ENCODE measurements at places on chromosomes 4 and X. TPM values are rescaled to one million over a fixed set of nuclear protein-coding genes. Genes with fewer than 3 reads are reported as not detected.
A peak's percentile ranks its signal among the peaks of the same experiment; 100 is the strongest.

- no peak for DNase-seq
These were observed 23.7 kb downstream of the SH3TC1 start for GRCh38 chr4:8222609-8223388.

DNA sequence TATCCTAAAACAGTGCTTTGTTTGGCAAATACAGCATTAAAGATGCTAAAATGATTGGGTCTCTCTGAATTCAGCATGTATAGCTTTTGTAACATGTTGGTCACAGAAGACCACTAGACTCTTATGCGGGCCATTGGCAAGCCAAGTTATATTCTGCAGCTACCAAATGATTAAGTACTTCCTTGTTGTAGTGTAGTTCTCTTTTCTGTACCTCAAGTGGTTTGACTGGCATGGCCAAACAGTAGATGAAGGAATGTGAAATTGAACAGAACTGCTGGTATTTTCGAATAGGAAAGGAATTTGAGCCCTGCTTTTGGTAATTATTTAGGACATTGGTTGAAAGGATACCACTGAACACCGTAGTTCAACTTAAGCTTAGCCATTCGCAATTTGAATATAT lies 193.9 kb upstream of the GPC4 start:
- no peak for DNase-seq

The CLDN24 gene
- not detected for total RNA-seq

GRCh38 chr4:85717847-85718246 lies 242.9 kb downstream of the ARHGAP24 start:
- DNase-seq = no peak

DNA sequence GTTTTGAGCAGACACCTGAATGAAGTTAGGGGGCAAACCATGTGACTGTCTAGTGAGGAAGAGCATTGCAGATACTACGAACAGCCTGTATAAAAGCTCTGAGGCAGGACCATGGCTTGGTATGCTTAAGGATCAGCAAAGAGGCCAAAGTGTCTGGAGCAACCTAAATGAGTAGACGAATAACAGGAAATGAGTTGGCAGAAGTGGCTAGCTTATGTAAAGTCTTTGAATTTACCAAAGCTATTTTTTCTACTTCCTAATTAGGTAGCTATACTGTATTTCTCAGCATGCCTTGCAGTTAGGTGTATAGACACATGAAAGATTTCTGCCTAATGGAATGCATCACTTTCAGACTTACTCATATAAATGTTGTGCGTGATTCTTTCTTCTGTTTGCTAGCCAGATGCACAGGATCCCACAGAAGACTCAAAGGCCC lies 9.3 kb upstream of the GPRIN3 start:
- DNase-seq = no peak

DNA sequence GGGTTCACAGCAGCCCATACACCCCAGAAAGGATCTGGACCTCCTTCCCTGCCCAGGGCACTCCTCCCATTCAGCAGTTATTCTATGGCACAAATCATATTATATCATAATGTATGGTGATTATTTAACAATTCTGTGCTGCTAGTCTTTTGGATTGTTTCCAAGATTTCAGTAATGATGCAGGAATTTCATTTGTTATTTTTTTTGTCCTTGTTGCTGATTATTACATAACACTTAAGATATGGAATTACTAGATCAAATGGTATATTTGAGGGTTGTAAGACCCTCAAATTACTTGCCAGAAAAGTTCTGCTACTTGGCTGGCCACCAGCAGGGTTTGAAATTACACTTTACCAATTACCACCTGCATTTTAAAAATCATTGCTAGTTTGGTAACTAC lies 36.4 kb downstream of the QDPR start:
- DNase-seq = no peak

The FAM53A gene
- 3.3 TPM for total RNA-seq

DNA sequence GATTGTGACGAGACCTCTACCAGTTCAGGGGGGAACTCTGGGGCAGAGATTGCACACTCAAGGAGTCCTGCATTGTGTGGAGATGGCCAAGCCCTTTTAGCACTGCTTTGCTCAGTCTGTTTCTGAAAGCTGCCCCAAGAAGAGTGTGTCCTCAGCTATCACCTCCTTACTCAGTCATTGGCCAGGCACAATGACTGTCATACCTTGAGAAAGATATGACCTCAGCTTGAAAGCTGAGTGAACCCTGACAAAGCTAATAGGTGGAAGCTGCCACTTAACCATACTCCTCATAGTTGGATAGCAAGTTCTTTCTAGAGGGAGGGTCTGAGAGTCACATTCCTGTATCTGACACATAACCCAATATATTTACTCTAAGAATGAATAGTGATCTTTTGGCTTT lies 37.8 kb upstream of the DIPK2B start:
- no peak for DNase-seq

DNA sequence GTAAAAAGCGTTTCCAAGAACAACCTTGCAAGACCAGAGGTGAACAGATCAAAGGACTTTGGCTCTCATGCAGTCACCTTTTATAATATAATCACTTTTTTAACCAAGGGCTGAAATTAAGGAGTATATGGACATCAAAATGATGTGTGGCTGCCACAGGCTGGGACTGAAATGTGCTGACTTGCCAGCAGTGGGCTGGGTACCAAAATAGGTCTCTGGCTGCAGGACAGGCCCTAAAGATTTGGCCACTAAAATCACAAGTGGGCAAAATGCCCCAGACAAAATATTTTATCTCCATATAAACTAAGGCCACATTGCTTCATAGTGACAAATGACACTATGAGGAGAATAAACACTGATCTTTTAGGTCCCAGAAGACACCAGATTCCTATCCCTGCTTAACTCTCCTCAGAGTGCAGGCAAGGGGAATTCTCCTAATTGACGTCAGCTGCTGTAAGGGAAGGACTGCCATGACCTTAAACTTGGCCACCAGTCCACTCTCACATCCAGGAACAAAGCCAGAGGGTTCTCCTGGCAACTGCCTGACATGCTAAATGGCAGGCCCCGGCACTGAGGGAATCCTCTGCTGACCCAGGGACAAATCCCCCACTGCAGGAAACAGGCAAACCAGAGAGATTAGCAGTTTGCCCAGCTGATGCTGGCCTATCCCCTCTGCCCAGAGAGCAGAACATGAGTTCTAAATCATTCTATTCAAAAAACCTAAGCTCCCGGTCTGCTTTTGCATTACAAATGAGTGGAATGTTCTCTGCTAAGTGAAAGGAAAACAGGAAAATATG lies 155.8 kb downstream of the PPP3CA start:
- DNase-seq = peak; percentile 63

- no peak for DNase-seq
These were observed 53.4 kb downstream of the HMX1 start for GRCh38 chr4:8818063-8818881.

- DNase-seq = peak; percentile 83
These were observed 31.5 kb upstream of the HPGD start for GRCh38 chr4:174553828-174554227.

- no peak for DNase-seq
These were observed 406.0 kb downstream of the INPP4B start for GRCh38 chr4:142440093-142440492.

DNA sequence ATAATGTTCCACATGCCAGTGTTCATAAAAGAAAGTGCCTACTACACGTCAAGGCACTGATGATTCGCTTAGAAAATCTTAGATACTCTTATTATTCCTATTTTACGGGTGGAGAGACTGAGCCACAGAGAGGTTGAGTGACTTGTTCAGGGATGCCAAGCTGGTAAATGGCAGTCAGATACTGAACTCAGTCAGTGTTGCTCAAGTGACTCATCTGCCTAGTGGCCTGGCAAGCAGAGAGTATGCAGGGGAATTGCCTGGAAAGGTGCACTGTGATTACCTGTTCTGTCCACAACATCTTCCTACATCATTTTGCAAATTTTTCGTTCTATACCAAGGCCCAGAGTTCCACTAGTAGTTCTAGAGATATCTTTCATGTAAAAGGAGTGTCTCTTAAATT lies 68.4 kb downstream of the RAPGEF2 start:
- DNase-seq = no peak

The CT45A1 gene
- total RNA-seq = not detected

DNA sequence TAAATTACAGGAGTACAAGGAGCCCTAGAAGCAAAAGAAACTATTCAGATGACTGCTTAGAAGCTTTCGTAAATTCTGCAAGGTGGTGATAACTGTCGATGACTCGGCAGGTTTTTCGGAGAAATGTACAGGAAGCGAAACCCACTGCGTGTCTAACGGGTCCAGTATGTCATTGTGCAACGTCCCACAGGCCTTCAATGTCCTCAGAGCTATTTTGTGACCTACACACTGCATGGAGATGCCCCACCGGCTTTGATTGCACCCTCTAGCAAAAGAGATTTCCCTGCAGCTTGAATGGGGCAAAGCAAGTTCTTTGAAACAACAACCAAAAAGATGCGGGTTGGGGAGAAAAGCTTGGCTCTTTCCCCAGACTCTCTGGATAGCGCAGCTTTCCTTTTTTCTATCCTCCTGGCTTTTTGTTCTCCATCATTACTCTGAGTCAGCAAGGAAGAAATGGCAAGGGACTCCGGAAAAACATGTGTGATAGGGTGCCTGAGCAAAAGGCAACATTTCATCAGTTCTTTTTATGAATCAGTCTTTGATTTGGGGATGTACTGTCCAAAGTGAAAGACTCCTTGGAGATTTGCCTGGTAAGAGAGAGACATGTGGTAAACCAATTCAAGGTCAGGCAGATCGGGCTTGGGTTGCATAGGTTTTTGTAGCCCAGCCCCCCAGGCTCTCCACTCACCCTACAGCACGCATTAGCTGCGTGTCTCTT lies 112.0 kb upstream of the TBL1X start:
- DNase-seq = no peak

- no peak for DNase-seq
These were observed 81.2 kb downstream of the ABLIM2 start for GRCh38 chr4:8077181-8078108.

GRCh38 chrX:18828832-18829404 lies 121.5 kb downstream of the PPEF1 start:
- DNase-seq = no peak

DNA sequence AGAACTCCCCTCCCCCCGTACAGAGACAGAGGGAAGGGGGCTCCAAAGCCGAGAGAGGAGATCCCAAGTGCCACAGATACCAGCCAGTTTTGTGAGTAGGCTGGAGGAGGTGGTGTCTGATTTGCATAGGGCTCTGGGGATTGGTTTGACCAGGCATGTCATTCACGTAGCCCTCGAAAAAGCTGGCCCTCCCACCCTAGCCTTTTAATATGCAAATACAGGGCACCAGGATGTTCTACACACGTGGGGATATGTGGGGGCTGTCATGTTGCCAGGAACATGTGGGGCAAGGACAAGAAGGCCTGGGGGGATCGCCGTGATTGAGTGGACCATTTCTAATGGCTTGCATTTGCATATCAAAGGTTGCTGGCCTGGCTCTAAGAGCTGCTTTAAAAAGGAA lies 272.9 kb downstream of the PPP1R2C start:
- no peak for DNase-seq

GRCh38 chrX:118839334-118839958 lies 15.8 kb downstream of the ZCCHC12 start:
- peak; percentile 80 for DNase-seq

DNA sequence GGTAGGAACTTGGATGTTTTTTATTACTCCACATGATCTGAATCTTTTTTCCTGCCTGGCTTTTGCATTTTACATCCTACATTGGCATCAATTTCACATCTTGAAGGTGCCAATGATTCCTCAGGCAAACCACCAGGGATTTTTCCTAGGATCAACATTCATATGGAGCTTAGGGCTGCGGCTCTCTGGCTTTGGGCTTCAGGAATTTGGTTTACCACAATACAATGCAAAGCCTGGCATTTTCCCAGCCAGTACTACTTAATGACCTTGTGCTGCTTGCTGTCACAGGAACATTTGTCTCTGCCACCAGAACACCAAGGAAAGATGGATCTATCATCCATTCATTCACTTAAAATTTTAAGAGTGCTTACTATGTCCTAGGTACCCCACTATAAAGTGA lies 180.7 kb downstream of the PDGFC start:
- no peak for DNase-seq

- DNase-seq = no peak
These were observed 24.3 kb upstream of the TEX13C start for GRCh38 chrX:125295337-125295736.

The HSD17B10 gene
- total RNA-seq = 102 TPM

DNA sequence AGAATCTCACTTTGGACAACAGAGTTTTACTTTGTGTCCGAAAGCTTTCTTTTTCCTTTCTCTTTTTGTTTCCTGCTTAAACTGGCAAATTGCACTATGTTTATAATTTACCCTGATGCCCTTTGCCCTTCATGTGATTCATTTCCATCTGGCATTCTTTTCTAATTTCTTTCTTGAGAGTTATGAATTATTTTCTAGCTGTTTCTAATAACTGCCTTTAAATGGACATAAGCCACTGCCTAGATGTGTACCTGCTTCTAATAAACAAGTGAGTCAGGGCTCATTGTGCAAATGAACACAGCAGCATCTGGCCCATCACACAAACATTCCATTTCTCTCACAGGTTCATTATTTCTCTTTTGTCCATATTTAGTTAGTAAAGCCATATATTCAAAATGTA lies 242.3 kb upstream of the GPRIN3 start:
- DNase-seq = no peak

- DNase-seq = no peak
These were observed 321.9 kb downstream of the CFAP47 start for GRCh38 chrX:36241397-36241796.

DNA sequence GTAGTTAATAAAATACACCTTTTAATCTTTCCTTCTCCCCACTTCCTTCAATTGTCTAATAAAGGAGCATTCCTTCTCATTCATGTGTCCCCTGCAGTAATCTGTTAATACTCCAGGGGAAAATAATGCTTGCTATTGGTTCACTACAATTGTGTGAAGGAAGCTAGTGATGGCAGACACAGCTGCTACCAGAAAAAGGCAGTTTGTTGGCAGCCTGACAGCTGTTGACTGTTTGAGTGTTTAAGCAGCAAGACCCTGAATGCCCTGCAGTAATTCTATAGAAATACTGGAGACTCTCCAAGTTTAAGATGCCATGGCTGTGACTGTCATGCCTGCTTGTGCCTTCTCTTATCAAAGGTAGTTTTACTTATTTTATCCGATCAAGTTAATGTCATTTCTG lies 359.5 kb downstream of the C4orf33 start:
- peak; percentile 92 for DNase-seq

The GLA gene
- 32.7 TPM for total RNA-seq

GRCh38 chrX:66149519-66149918 lies 14.5 kb upstream of the HEPH start:
- no peak for DNase-seq

- no peak for DNase-seq
These were observed 26.8 kb downstream of the TRMT2B start for GRCh38 chrX:101025126-101025525.

The DMRTC1 gene
- 0.55 TPM for total RNA-seq

The DACH2 gene
- 9.0 TPM for total RNA-seq

- DNase-seq = no peak
These were observed 26.7 kb upstream of the STS start for GRCh38 chrX:7120878-7121219.

All from spinal cord (tissue), 10 donors.